SIG-M5 (cell line): ENCODE measurements at places on chromosomes 4 and X.

DNA sequence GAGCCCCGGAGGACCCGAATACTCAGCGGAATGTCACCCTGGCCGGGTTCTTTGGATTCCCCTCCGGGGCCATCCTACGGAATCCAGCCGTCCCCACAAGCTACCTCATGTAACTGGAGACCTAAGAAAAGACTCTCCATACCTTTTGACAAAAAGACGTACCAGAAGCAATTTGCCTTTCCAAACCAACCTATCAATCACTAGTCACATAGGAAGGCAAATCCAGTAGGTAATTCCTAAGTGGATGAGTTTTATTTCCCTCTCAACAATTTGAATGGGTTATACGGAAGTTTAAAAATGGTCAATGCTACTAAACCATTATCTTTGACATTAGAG is 16.8 kb downstream of the POU4F2 start:
- DNase-seq = no peak

DNA sequence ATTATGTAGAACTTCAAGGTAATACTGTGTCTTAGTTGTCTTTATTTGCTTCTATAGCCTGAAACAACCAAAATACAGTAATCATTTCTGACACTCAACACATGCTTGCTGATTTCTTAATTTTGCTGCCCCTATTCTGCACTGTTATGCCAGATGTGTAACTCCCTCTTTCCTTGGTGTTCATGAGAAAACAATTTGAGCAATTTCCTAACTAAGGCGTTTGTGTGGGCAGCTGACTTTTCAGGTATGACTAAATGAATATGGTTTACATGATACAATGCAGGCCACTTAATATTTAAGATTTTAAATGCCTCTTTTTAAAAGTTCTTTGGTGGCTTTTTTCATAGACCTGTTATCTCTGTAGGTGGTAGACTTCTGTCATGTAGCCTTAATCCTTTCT is 46.1 kb upstream of the CENPE start:
- DNase-seq = no peak

DNA sequence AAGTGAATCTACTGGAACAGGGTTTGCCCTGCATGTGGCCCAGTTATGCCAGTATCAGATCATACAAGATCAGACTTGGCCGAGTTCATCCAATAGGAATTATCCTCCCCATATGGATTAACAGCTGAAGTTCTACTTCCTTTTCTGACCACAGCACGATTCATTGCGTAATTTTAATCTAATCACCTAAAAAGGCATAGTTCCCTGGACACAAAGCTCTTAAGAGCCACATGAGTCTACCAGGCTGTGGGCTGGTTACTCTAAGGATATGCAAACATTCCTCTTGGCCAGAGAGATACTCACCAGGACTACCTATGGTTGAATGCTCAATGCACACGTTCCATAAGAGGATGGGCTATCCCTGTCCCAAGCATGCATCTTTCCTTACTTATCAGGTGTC is 46.9 kb downstream of the CHST7 start:
- DNase-seq = no peak

- no peak for DNase-seq
Measured at GRCh38 chrX:112857478-112857878, 16.8 kb upstream of the AMOT start.
